Activated CD4-positive, alpha-beta T cell treated with anti-CD3 and anti-CD28 coated beads for 36 hours (primary cell): ENCODE measurements at places on chromosomes 7 and 10.

GRCh38 chr7:132655131-132655727 is 79.0 kb upstream of the PLXNA4 start:
- peak; percentile 81 for DNase-seq

- no peak for DNase-seq
Observed at GRCh38 chr10:131033166-131034085, 278.1 kb downstream of the TCERG1L start.

- DNase-seq: no peak
Observed at GRCh38 chr7:156238366-156239133, 402.0 kb upstream of the RNF32 start.

- no peak for DNase-seq
Observed at GRCh38 chr7:29095631-29096445, 50.5 kb downstream of the CPVL start.

GRCh38 chr10:132151951-132152505 is 34.7 kb upstream of the DPYSL4 start:
- DNase-seq: no peak

GRCh38 chr7:135801877-135802276 is 53.3 kb upstream of the FAM180A start:
- DNase-seq: no peak

DNA sequence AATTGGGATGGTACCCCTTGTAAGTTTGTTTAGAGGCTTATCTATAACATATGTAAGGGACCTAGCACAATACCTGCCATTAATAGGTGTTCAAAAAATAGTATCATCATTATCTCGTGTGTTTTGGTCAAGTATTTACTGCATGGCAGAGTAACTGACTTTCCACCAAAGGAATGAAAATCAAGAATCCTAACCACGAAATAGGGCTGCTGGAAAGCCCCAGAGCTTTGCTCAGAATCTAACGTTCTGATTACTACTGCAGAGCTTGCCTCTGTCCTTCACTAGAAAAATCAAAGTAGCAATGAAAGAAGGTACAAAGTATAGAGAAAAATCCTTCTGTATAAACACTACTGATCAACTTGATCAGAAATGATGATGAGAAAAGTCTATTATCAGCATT is 34.9 kb downstream of the DCLRE1C start:
- no peak for DNase-seq

DNA sequence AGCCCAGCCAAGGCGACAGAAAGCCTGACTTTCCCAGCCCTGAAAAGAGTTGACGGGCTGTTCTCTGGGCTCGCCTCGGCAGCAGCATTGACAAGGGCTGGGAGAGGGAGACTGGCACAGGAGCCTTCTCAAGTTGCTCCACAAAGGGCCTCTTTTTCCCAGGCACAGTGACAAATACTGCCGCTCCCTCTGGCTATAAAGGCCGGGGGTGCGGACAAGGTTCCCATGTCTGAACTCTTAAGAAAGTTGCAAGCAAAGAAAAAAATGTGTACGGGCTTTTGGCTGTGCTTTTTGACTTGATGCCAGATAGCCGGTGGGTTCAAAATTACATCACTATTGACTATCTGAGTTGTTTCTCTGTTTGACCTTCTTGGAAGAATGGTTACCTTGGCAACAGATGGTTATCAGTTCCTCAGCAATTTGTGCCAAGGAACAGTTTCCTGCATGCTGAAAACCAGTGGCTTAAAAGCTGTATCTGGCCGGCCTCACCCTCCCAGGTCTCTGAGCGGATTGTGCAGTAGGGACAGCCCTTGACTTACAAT is 115.9 kb upstream of the EEPD1 start:
- DNase-seq: no peak

DNA sequence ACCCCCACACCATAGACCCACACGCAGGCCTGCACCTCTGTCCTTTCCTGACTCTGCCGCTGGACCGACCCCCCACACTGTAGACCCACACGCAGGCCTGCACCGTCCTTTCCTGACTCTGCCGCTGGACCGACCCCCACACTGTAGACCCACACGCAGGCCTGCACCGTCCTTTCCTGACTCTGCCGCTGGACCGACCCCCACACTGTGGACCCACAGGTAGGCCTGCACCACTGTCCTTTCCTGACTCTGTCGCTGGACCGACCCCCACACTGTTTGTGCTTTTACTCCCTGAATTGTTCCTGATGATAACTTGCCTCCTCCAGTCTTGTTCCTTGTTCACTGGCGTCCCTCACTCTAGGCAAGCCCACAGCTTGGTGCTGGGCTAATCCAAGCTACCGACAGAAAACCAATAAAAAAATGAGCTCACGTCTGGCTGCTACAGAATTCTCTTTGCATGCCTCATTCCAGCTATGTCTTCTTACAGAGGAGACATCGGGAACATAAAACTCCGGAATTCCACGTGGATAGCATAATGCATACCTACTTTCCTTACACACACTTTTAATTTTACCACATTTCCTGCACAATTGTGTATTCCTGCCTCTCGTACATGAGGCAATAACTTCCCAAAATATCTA is 494.3 kb downstream of the PTPRN2 start:
- no peak for DNase-seq

DNA sequence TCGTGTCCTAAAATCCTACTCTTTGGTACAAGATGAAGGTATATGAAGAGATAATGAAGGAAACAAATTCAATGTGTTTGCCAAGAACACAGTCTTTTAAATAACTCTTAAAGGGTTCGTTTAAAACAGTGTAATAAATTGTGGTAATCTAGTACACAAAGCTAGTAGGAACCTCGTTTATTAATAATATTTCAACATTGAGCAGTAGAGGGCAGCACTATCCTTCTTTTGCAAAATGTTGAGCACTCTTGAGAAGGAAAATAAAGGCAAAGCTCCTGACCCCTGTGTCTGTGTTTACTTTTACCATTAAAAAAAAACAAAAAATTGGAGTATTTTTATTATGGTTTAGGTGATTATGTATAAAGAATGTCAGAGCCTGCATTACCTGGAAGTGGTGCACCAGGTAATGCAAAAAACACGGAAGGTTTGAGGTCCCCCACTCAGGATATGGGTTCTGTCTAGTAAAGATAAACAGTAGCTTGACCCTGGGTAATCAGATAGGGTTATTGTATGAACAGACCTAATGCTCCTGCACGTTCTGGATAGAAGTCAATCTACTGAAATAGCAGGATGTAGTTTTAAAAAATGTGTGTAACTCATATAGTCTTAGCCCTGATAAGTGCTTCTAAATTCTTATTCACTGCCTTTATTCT is 5.7 kb upstream of the GOT1 start:
- no peak for DNase-seq

DNA sequence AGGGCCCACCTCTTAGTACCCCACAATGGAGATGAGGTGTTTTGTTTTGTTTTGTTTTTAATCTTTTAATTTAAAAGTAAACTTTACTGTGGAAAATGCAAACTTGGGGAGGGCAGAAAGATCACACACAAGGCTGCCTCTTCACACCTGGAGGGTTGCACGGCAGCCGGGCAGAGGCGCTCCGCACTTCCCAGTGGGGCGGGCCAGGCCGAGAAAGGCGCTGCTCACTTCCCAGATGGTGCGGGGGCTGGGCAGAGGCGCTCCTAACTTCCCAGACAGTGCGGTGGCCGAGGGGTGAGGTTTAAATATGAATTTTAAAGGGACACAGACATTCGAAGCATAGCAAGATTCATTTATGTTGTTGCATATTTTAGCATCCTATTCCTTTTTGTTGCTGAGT is 235.9 kb upstream of the MTPN start:
- DNase-seq: no peak

GRCh38 chr10:127934383-127934782 is 27.5 kb downstream of the PTPRE start:
- DNase-seq: no peak

DNA sequence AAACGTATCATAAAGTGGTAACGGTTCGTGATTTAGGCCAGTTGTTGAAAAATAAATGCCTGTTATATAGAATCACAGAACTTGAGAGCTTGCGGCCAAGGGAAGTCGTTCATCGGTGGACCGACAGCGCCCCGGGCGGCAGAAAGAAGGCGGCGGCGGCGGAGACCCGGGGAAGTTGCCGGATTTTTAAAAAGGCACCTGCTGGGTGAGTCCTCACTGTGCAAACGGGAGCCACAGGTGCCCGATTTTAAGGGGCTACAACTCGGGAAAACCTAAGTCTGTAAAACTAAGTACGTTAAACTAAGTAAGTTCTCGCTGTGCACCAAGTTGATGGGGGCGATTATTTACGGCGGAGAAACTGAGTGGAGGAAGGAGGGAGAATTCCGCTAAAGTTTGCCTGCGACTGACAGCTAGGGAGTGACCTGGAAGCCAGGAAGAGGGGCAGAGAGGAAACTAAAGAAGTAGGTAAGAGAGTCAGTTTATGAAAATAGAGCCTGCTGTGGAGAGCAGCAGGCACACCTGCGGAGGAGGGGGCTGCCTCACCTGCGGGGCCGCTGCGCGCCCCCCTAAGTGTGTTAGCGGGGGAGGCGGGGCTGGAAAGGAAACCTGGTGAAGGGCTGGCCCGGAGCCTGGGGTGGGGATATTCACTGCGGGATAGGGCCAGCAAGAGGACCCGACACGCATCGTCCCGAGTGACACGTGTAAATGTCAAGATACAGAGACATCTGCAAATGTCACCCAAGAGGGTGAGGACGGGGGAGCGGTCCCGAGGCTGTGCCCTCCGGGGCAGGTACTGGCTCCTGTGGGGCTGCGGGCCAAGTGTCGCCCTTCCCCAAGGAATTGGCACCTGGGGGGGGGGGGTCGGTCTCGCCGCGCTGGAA is 996 bp downstream of the ADAM12 start:
- peak; percentile 70 for DNase-seq

DNA sequence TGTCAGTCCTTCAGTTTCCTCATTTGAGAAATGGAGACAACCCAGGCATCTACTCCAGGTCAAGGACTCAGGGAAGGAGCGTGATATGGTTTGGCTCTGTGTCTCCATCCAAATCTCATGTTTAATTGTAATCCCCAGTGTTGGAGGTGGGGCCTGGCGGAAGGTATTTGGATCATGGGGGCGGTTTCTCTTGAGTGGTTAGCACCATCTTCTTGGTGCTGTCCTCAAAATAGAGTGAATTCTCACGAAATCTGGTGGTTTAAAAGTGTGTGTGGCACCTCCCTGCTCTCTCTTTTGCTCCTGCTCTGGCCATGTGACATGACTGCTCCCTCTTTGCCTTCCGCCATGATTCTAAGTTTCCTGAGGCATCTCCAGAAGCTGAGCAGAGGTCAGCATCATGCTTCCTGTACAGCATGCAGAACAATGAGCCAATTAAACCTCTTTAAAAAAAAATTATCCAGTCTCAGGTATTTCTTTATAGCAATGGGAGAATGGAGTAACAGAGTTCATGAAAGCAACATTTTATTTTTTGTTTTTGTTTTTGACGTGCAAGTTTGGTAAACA is 30.0 kb downstream of the ARHGAP22 start:
- DNase-seq: no peak

- DNase-seq: no peak
Observed at GRCh38 chr10:54903745-54904144, 102.7 kb upstream of the PCDH15 start.

GRCh38 chr10:119769886-119770285 is 44.0 kb downstream of the INPP5F start:
- no peak for DNase-seq

GRCh38 chr10:122132331-122132755 is 138.8 kb upstream of the BTBD16 start:
- DNase-seq: no peak

GRCh38 chr10:132708441-132708840 is 77.5 kb downstream of the NKX6-2 start:
- DNase-seq: no peak

GRCh38 chr10:13395540-13395939 is 47.4 kb upstream of the SEPHS1 start:
- DNase-seq: no peak

DNA sequence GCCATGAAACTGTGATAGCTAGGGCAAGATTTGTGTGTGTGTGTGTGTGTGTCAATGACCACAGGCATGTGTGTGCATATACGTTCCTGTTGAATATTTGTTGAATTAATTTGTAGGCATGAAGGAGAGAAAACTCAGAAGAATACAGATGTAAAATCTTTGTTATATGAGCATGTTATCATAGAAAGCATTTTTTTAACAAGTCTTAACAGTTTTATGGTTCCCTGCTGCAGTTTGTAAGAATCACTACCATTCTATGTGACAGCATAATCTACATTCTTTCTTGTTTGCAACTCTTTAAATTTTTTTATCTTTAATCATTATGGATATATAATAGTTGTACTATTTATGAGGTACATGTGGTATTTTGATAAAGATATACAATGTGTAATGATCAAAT is 130.3 kb downstream of the CD36 start:
- DNase-seq: no peak
